ENCODE measurements at places on chromosomes 12 and 14. TPM values are rescaled to one million over a fixed set of nuclear protein-coding genes. Genes with fewer than 3 reads are reported as not detected.

DNA sequence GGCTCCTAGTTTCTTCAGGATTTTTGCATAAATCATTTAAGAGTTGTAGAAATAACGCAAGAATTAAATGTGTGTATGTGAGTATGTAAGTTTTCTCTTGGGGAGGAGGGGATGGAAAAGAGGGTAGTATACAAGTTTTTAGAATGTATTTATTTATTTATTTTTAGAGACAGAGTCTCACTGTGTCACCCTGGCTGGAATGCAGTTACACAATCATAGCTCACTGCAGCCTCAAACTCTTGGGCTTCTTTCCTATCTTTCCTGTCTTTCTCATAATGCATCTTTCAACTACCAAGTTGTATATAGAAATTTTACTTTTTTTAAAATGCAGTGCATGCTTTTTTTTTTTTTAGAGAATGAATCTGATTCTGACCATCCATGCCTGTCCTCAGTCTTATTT, 269.0 kb upstream of the GARIN2 start:
- no peaks in the 10 kb centered on the region for H3K4me1 ChIP-seq
- no peak overlapping the region for H3K27ac ChIP-seq
- H3K27me3 ChIP-seq: no peaks in the 10 kb centered on the region
- H3K4me3 ChIP-seq: no peak overlapping the region
- peaks cover 37% of the 10 kb centered on the region for H3K36me3 ChIP-seq
- DNase-seq: no peak

Gene KCNA1
- total RNA-seq: not detected

Gene TSPAN9
- total RNA-seq: 0.54 TPM

- DNase-seq: no peak
- no peaks in the 10 kb centered on the region for H3K36me3 ChIP-seq
- H3K4me3 ChIP-seq: no peak overlapping the region
- H3K27ac ChIP-seq: no peak overlapping the region
- peaks cover 40% of the 10 kb centered on the region for H3K27me3 ChIP-seq
These were observed 679 bp downstream of the BDKRB2 start for GRCh38 chr14:96205059-96205977.

GRCh38 chr14:31251028-31251958, 43.7 kb upstream of the HECTD1 start:
- no peak overlapping the region for H3K4me3 ChIP-seq
- no peaks in the 10 kb centered on the region for H3K36me3 ChIP-seq
- H3K4me1 ChIP-seq: no peaks in the 10 kb centered on the region
- H3K27me3 ChIP-seq: no peaks in the 10 kb centered on the region
- no peak for DNase-seq
- H3K27ac ChIP-seq: no peak overlapping the region

Measured in activated B cell treated with CpG ODN at 0.5 μM for 24 hours (primary cell).